Skeletal muscle cell (primary cell): ENCODE measurements at places on chromosomes 11 and 22.

- peak; percentile 98 for DNase-seq
These were observed 458.3 kb downstream of the METTL15 start for GRCh38 chr11:28566339-28567089.

DNA sequence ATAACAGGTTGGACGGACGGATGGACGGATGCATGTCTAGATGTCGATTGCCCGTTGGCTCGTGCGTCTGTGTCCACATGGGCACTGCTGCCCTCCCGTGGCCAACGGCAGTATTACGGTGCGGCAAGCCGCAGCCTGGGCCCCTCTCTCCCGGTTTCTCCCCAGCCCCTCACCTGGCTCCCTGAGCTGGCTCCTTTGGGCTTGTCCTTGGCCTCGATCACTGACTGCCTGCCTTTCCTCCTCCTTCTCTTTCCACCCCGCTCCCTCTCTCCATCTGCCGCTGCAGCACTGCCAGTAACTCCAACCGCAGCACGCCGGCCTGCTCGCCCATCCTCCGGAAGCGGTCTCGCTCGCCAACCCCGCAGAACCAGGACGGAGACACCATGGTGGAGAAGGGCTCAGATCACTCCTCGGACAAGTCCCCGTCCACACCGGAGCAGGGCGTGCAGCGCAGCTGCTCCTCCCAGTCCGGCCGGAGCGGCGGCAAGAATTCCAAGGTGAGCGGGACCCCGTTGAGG is 77.3 kb downstream of the SCN3B start:
- no peak for DNase-seq

DNA sequence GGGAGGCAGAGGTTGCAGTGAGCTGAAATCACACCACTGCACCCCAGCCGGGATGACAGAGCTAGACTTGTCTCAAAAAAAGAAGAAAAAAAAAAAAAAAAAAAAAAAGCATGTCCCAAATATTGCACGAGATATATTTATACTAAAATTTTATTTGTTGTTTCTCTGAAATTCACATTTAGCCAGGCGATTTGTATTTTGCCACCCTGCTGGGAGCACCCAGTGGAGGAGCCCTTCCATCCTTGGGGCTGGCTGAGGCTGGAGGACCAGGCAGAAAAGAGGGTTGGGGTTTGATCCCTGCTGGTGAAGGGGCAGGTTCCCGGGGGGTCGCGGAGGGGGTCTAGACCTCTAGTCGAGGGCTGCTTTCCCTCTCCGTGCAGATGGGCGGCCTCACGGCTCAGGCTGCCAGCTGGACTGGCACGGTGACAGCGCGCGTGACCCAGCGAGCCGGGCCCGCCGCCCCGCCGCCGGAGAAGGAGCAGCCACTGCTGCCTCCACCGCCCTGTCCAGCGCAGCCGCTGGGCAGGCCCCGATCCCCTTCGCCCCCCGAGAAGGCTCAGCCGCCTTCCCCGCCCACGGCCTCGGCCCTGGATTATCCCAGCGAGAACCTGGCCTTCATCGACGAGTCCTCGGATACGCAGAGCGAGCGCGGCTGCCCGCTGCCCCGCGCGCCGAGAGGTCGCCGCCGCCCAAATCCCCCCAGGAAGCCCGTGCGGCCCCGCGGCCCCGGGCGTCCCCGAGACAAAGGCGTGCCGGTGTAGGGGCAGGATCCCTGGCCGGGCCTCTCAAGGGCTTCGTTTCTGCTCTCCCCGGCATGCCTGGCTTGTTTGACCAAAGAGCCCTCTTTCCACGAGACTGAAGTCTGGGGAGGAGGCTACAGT is 952 bp upstream of the CATSPERZ start:
- no peak for DNase-seq

DNA sequence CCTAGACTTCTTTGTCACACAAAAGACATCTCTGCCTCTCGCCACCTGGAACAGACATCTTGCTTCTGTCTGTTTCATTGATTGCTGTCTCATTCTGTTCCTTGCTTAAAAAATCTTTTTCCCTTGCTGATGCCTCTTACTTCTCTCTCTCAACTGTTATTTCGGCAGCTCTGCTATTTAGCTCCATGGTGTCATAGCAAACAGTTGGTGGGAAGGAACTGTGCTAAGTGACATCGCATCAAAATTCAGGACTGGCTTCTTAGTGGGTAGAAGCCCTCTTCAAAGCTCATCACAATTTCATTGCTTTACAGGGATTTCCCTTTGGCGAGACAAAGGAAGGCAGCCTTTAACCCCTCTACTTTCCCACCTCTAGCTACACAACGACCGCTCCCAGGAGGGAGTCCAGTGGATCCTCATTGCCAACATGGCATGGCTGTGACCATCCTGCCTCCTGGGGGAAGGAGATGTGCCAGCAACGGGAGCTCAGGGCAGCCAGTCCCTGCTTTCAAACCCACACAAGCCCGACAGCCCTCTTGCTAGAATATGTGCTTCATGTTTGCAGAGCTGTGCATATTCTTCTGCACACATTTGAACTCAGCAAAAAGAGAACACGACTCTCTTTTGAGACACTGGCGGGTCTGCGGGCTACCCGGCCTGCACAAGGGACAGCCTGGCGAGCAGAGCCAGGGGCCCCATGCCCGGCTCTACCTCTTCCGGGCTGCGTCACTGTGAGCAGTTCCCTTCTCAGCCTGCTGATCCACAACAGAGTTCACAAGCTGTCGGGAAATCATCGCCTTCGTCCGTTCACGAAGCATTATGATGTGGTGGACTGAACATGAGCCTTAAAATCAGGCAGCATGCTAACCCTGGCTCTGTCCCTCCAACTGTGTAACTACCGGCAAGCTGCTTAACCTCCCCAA is 51.1 kb upstream of the JAM3 start:
- no peak for DNase-seq

DNA sequence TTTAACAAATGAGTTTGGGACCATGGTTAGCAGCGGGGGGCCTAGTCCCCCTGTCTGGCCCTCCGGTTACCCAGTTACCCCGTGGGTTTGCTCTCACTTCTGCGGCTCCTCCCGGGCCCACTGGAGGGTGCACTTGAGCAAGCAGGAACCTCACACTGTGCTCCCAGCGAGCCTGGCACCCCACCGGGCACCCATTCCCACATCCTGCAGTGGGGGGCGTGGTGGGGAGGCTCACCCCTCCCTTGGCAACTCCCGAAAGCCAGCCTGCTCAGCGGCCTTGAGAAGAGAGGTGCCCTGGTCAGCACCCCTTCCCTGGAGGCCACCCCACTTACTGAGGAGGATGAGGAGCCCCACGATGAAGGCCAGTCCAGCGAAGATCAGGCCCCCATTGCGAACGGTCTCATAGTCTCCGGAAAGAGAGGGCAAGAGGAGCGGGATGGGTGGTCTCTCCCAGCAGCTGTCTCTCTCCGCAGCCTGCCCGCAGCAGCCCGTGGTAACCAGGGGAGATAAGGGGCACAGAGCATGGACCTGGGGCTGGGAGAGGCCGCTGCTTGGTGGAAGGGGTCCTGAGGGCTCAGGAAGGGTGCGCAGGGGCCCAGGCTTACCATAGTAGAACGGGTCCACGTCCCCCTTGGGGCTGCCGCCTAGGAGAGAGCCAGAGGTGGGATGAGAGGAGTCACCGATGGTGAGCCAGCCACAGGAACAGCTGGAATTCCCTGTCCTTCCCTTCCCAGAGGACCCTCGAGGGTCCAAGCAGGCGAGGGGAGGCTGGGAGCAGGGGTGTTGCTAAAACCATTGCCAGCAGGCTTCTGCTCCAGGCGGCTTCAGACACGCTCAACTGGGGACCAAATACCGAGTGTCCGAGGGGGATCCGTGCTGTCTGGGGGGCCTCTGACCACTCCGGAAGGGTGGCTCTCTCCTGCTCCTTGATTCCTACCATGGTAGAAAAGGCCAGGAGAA is 2.2 kb downstream of the FXYD2 start:
- no peak for DNase-seq

DNA sequence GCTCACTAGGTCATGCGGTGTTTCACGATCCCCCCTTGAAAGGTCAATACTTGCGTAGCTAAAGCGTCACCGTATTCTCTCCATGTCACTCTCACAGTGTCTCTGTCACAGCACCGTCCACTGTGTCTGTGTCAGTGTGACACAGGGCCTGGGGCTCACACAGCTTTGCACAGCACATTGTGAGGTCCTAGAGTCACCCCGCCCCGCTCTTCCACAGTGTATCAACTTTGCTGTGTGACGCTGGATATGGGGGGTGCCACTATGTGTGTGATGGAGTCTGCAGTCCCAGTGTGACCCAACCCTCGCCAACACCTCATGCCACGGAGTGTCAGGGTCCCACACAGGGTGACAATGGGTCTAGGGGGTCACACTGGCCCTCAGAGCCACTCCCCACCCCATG is 583 bp downstream of the P4HA3 start:
- no peak for DNase-seq

GRCh38 chr11:122159173-122159721 is 43.2 kb upstream of the BLID start:
- peak; percentile 72 for DNase-seq

- DNase-seq, result peak; percentile 66
These were observed 62.5 kb upstream of the PPARA start for GRCh38 chr22:46087816-46088277.

DNA sequence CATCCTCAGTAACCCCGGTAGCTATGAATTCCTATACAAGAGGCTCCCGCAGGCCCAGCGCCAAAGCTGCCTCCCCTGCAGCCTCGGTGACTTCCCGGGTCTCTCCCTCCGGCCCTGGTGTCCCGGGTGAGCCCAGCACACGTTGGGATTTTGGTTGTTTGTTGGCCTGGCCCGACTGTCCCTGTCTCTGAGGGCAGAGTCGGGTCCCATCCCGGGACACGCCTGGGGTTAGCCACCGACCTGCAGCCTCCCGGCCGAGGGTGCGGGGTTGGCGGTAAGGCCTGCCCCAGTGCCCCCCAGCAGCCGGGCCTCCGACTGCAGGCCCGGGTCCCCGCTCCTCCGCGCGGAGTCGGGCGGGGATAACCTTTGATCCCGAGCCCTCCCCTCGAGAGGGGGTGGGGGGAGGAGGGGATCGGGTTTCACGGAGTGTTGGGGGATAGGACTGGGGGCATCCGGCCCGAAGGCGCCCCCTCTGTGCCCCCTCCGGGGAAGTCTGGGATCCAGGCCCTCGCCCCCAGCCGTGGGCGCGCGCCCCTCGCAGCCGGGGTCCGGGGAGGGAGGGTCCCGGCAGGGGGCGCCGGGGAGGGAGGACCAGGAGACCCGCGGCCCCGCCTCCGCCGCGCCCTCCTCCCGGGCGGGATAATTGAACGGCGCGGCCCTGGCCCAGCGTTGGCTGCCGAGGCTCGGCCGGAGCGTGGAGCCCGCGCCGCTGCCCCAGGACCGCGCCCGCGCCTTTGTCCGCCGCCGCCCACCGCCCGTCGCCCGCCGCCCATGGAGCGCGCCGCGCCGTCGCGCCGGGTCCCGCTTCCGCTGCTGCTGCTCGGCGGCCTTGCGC is at the start of gene FBLN1:
Gene FBLN1, plus strand, starts transcription at position 669 of the 835 bp plus-strand sequence. Its CDS starts 103 bp downstream, at position 772.
- no peak for DNase-seq

- DNase-seq, result no peak
These were observed 390.8 kb downstream of the SHANK2 start for GRCh38 chr11:70861559-70861958.

- no peak for DNase-seq
These were observed 233.6 kb downstream of the BUD13 start for GRCh38 chr11:116539211-116539610.

GRCh38 chr11:2915473-2915872 is 13.7 kb downstream of the PHLDA2 start:
- DNase-seq, result no peak

DNA sequence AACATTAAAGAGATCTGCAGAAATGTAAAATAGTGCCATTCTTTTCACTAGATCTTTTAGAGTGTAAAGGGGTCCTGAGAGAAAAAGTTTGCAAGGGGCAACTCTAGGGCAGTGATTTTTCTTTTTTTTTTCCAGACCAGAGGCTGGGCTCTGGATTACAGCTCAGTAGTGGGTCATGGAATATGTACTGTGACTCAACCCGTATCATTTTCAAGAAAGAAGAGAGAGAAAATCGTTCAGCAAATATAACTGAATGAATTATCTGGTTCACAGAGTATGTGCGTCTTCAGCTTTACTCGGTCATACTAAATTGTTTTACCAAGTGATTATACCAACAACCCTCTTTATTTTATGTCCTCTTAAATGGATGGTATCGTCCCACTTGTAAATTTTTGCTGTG is 3.8 kb downstream of the CEP57 start:
- no peak for DNase-seq

DNA sequence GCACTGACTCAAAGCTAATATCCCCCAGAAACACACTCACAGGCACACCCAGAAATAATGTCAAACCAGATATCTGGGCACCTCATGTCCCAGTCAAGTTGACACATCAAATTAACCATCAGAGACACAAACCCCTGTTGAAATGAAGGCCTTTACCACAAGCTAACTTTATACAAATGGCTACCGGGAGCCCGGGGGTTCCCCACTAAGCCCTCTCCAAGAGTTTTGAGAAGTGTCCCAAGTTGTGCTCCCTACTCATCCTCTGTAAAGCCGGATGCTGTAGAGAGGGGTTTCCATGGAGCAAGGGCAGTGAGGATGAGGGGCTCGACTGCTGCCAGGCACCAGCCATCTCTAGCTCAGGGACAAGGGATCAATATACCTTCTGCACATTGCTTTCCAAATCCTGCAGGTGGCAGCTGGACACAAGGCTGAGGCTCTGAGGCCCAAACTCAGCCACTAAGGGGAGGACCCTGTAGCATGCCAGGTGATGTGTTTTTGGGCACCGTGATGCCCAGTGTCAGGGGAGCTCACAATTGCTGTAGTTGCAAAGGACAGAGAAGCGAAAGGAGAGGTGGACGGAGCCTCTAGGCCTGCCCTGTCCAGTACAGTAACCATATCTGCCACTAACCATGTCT is 145.7 kb downstream of the TTC17 start:
- DNase-seq, result no peak

DNA sequence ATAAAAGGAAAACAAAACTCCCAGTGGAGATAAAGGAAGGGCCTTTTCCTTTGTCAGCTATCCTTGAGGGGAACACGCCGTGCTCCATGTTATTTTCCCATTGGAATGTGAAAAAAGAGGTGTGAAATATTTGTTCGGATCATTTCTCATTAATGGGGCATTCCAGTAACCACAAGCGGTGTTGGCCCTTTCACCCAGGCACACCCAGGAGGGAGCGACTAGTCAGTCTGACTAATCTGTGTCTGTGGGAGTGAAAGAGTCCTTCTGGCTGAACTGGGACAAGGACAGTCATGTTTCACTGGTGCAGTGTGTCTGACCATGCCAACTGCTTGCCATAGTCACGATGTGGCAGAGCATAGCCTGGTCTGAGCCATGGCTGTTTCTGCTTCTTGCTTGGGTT is 13.0 kb upstream of the MYEOV start:
- peak; percentile 69 for DNase-seq

GRCh38 chr22:42747701-42748513 is 27.2 kb upstream of the A4GALT start:
- DNase-seq, result peak; percentile 41

GRCh38 chr11:86783661-86784060 is 16.7 kb upstream of the PRSS23 start:
- no peak for DNase-seq
